Cardiac septum (tissue), 1 donor: ENCODE measurements at places on chromosomes 1 and 21. TPM values are rescaled to one million over a fixed set of nuclear protein-coding genes. Genes with fewer than 3 reads are reported as not detected.
A peak's percentile ranks its signal among the peaks of the same experiment; 100 is the strongest.

DNA sequence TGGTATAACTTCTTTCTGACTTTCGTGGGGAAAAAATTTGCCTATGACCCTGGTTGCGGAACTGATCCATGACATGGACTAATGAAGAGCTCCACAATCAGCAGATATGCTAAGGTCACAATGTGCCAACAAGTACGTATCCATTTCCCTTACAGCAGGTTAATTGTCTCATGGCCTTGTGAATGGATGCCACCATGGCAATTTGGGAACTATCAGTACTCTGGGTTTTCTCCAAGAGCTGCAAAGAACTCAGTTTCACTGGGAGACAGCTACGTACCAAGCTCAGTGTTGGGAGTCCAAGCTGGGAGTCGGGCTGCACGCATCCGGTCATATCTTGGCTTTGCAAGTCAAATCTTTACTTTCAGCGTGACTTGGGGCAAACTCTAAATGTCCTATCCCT lies 64.8 kb downstream of the TIAM1 start:
- no peak for DNase-seq

PCP4L1 gene
- 0.38 TPM for total RNA-seq

DNA sequence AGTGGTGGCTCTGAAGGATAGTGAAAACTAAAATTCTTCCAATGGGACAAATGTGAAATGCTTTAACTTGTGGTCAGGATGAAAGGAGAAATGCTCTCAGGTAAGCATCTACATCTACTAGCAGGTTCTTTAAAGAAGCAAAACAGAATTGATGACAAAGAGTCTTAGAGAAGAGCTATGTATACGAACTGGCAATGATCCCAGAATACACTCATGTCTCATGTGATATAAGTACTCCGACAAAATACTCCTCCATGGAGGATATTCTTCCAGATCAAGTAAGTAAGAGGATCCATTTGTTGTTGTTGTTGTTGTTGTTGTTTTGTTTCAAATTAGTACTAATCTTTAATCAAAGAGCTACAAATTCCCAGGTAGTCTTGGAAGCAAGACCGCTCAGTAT lies 174.0 kb upstream of the ATP1B1 start:
- DNase-seq, result no peak

GRCh38 chr21:32726839-32727686 lies 750 bp downstream of the SYNJ1 start:
- no peak for DNase-seq

DNA sequence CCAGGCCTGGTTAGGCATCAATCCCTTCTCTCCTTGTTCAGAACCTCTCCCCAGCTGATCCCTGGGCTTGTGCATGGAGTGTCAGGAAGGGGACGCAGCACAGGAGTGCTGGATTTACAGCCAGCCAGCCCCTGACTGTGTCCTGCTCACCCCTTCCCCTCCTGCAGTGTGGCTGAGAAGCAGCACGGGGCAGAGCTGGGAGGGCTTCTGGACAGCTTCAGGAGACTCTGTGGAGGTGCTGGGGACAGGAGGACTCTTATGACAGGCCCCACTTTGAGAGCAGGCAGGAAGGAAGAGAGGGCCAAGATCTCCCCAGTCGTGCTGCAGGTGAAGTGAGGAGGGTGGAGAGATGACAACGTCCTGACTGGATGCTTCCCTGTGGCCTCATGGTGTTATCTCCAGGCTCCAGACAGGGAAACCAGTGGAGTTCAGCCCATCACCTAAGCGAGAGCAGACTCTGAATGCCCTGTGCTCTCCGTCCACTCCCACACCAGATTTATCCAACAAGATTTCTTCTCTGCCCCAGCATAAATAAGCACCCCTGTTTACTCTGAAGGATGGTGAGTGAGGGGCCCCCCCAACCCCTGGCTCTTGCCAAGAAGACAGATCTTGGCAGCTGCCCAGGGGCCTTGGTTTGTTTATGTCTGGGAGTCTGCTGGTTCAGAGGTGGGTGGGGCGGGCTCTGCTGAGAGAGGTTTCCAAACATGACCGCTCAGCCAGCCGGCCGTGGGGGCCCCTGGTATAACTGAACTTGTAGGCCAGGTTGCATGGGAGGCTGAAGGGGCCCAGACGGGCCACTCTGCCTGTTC lies 21.3 kb downstream of the TMCC2 start:
- DNase-seq, result peak; percentile 82

DNA sequence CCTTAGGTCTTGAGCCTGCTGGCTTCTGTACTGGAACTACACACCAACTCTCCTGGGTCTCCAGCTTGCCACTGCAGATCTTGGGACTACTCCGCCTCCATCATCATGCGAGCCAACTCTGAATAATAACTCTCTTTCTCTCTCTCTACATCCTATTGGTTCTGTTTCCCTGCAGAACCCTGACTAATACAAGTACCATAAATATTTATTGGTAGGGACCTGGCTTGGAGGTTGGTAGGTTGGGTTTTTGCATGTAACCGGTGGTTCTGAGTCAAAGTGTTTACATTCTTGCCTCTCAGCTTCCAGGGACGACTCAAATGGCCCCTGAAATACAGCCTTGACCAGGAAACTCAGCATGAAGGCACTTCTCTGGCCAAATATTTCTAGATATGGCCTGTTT lies 110.4 kb downstream of the KCND3 start:
- no peak for DNase-seq

GRCh38 chr1:94949681-94950661 lies 23.1 kb upstream of the CNN3 start:
- DNase-seq, result no peak

DNA sequence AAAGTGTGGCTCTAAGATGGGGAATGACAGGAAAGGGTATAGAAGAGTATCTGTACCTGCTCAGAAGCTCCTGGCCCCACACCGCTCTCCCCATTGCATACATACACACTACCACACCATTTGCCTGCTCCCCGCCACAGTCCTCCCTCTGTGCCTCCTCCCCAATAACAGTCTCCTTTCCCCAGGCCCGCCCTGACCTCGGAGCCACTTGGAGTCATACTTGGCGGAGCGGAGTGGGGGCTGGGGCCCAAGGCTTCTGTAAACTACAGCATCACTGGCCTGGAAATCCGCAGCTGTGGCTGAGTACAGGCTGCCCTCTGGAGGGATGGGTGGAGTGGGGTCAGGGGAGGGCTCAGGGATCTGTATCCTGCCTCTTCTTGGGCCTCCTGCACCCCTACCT lies 8.6 kb downstream of the SEMA6C start:
- no peak for DNase-seq

DNA sequence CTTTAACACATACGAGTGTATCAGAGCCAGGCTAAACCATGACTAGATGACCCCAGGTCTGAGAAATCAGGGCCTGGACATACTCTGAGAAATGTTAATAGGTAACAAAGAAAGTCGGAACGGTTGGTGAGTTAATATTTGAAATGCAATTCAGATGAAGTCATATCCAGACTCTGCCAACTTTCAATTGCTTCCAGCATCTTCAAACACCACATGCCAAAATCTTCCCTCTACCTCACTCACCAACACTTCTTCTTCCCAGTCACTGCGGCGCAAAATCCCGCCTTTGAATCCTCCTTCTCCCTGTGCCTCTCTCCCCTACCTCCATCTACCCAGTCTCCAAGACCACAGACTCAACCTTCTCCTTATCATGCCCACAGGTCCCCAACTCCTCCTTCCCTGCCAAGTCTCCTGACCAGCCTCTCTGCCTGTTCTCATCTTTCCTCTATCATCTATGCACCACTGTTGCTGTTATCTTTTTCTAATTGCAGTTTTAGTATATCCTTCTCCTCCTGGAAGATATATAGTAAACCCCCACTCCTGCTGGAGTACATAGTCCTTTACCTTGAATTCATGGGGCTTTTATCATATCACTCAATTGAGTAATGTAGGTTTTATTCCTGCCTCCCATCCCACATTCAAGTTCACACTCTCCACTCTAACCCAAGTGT lies 41.3 kb downstream of the ZBTB18 start:
- DNase-seq, result no peak

GRCh38 chr1:36881541-36881940 lies 152.8 kb downstream of the GRIK3 start:
- DNase-seq, result no peak

DNA sequence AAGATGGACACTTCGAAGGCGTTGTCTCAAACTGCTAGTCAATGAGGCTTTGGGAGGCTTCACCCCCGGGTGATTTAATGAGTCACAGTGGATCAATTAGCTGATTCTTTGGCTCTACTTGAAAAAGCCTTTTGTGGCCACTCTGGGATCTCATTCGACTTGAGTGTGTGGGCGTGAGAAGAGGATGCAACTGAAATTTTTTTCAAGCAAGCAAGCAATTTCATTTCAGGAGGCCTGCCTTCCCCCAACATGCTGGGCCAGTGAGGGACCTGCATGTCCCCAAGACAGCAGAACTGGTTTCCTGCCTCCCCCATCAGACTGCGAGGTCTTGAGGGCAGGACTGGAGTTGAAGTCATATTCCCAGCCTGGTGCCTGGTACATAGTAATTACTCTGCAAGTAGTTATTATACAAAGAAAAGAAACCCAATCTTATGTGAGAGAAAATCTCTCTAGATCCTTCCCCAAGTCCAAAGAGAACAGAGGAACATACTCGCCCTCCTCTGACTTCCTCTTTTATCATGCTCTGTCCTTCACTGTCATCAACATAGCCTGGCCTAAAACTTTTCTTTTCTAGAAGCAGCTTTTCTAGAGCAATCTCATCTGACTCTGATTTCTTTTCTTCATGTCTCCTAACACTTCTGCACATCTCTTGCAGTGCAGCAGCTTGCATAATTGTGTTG lies 22.7 kb downstream of the SYT6 start:
- DNase-seq, result peak; percentile 33

SYT6 gene
- total RNA-seq, result 0.22 TPM

GRCh38 chr1:234604495-234605398 lies 5.2 kb downstream of the IRF2BP2 start:
- no peak for DNase-seq

KRTAP19-1 gene
- total RNA-seq, result not detected

DNA sequence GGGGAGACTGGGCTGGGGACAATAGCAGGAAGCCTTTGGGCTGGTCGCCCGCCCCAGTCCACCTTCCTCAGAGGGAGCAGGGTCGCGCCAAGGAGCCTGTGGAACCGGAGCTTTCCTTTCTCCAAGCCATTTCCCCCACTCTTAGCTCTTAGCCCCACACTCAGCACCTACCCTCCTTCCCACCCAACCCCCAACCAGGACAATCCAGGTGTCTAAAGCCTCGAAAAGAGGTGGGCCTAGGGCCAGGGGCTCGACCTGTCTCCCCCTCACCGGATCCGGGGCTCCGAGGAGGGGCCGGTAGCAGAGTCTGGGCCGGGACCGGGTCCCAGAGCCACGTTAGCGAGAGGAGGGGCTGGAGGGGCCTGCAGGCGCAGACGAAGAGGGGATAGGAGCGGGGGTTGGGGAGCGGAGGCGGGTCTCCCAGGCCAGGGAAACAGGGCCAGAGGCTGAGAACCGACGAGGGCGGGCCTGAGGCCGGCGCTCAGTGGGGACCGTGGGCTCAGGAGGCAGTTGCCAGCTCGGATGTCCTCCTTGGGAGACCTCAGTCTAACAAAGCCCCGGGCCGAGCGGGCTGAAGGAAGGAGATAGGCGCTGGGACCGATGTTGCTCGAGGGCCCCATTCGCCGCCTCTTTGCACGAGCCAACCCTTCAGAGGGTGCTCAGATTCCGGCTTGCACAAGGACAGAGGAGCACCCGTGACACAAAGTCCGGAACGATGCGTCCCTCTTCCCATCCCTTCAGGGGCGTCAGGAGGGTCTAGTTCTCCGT lies 943 bp downstream of the SEMA6C start:
- DNase-seq, result no peak

DNA sequence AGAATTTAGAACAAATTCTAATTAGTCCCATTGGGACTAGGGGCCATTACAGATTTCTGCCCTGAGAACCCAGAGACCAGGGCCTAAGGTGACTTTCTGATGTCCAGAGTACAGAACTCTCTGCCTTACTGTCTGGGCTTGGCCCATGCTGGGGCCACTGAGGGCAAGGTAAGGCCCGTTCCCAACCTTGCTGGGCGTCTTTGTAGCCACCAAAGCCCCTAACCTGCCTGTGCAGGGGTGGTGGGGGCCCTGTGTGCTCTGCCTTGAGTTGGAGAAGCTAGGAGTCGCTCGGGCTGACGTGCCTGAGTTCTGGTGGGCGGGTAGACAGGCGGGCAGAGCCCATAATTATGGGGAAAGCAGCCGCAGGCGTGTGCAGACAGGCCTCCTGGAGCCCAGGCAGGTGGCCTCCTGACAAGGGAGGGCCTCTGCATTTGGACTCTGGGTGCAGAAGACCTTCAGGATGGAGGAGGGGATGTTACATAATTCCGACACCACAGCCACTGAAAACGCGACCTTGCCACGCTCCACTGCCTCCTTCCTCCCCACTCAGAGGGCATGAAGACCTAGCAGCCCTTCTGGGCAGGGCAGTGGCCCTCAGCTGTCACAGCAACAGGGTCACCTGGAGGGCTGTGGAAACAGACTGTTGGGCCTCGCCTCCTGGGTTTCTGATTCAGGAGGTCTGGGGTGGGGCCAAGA lies 239.9 kb upstream of the TMEM51 start:
- DNase-seq, result no peak

- DNase-seq, result no peak
Observed at GRCh38 chr1:51957618-51958017, 32.9 kb downstream of the RAB3B start.

GPR25 gene
- not detected for total RNA-seq

DNA sequence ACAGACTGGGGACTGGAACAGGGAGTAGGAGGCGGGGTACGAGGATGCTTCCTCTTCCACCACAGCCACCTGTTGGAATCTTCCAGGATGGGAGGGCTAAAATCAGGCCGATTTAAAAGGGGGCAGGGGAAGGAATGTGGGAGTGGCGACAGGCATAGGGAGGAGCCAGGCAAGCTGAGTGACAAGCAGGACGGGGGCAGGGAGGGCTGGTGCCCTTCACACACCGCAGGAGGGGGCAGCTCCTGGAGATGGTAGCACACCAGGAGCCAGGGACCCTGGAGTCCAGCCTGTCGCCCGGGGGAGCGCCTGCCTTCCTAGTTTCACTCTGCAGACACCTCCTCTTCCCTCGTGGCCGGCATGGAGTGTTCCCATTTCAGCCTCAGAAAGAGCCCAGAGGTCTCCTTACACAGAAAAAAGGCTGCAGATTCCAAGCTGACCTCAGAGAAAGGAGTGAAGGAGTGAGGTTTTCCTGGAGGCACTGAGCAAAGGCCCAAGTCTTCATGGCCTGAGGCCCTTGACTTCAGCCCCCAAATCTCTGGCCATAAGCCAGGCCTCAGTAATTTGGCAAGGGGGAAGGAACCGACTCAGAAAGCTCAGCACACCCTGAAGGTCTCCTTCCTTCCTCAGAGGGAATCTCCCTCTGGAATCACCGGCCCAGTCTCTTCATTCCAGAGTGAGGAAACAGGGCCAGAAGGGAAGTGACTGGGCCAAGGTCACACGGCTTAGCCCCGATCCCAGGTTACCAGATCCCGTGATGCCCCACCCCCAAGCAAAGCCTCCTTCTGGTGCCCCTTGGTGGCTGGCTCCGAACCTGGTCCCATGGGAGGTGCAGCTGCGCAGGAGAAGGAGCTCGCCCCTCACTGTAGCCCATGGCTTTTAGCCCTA lies 8.1 kb downstream of the BLACAT1 start:
- no peak for DNase-seq

GRCh38 chr1:8015036-8015808 lies 10.9 kb downstream of the ERRFI1 start:
- no peak for DNase-seq

DNA sequence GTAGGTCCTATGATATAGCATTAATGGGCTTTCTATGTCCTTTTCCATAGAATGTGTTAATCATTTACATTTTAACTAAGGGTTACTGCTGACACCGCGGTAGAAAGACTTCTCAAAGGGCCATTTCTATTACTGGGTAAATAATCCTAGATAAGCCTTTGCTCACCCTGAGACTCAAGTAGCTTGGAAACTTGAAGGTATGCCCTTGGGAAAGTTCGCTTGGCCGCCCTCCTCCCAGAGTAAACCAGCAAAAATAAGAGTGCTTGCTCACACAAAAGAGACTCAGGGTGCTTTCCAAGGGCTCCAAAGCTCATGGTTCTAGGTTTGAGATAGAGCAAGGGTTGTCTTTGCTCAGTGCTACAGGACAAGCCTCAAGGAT lies 85.8 kb upstream of the TMPRSS2 start:
- peak; percentile 29 for DNase-seq
